ENCODE measurements at places on chromosomes 3 and 15.

- no peak for DNase-seq
Measured at GRCh38 chr3:161354554-161354953, 16.8 kb downstream of the SPTSSB start.

DNA sequence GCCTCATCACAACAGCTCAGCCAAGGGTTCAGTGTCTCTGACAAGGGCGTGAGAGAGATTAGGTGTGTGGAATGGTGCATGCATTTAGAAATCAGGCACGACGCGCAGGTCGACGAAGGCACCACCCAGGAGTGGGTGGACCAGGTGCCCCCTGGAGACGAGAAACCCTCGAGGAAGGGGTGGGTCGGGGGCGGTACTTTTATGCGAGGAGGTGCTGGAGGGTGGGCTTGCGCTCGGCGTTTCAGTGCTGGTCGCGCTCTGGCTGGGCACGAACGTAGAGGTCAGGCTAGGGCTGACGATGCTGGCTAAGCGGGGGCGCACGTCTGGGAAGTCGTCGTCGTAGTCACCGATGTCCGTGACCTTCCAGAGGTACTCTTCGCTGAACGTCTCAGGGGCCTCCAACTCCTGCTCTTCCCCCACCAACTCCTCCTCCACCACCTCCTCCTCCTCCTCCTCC, 393 bp downstream of the ERICH6 start:
- DNase-seq: no peak

DNA sequence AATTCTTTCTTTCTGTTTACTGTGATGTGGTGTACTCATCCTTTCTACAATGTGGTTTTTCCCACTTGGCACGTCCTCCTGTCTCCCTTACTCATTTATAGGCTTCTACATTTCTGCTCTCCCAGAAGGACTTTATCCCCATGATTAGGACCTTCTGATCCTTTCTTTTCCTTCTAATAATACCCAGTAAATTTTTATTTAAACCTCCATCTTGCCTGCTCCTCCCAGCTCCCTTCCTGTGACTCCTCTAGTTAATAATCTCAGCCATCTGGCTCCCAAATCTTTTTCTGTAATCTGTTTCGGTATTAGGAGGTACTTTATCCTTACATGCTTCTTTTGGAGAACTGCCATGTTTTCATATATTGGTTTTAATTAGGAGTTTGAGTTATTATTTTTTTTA, 11.2 kb upstream of the P2RY1 start:
- DNase-seq: no peak

GRCh38 chr3:69386556-69387385, 883 bp upstream of the FRMD4B start:
- DNase-seq: no peak

GRCh38 chr15:100140527-100141308, 201.1 kb downstream of the ADAMTS17 start:
- DNase-seq: no peak

GRCh38 chr3:40766396-40766795, 241.6 kb downstream of the ZNF621 start:
- no peak for DNase-seq

DNA sequence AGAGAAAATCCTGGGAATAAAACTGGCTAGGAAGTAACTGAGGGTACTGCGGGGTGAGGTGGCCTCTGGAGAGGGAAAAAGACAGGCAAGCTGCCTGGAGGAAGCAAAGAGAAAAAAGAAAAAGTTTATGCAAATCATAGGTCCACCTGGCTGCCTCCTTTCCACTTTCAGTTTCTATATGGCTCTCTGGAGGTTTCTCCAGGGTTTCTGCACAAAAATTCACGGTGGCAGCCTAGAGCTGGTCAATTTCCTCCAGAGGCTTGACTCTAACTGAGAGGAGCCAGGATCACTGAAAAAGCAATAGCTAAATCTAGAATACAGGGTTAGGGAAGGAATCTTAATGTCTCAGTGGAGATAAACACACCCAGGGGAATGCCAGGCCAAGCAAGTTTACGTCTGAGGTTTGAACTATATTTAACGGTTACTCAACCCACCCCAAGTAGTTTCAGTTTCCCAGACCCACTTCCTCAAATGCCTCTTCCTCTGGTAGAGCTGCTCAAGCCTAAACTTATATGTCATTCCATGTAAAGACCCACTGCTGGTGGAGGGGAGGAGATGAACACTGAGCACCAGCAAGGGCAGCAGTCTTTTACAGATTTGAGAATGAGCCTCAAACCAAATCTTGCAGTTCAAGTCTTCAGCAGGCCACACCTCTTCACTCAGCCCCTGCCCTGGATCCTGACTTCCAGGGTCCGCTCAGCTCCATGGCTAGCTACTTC, 5.7 kb downstream of the LYSMD2 start:
- DNase-seq: no peak

- DNase-seq: peak; percentile 91
Measured at GRCh38 chr15:63041974-63042876, at the start of gene TPM1. TPM1 (plus strand) TSS chr15:63042747; CDS start chr15:63042830, 83 bp downstream.

- no peak for DNase-seq
Measured at GRCh38 chr15:31526916-31527690, 200.5 kb downstream of the KLF13 start.

DNA sequence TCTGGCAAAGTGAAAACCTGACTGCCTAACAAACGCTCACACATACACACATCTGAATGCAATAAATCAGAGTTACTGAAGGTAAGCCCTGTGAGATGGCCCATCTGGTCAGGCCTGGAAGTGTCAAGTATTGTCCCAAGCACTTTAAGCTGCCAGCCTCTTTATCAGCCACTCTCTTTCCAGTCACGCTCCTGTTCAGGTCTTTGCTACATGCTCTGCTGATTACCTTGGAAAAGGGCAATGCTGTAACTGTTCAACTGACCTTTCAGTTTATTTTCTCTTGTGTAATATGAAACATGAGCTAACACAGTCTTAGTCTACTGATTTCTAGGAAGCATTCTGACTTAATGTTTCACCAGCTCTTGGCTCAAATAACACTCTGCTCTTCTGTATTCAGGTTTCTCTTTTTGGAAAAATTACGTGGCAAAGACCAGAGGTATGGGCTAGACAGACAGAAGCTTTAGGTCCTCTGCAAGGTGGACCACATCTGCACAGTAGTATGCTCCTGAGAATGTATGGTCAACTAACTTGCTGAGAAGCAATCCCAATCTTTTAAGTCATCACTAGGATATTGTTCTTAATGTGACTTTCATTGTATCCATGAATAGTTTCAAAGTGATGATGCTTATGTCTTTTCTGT, 44.5 kb downstream of the GBE1 start:
- no peak for DNase-seq

- DNase-seq: no peak
Measured at GRCh38 chr3:59313365-59313764, 263.5 kb upstream of the CFAP20DC start.

DNA sequence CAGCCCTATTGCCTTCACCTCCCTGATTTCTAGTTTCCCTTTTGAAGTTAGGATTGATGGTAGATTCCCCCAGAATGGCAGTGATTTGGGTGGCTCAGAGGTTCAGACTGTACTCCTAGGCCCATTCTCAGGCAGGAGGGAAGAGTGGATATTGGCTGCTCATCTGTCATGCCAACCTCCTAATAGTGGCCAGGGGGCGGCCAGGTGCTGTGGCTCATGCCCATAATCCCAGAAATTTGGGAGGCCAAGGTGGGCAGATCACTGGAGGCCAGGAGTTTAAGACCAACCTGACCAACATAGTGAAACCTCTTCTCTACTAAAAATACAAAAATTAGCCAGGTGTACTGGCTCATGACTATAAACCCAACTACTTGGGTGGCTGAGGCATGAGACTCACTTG, 11.3 kb downstream of the RRP9 start:
- DNase-seq: no peak

GRCh38 chr3:20561166-20561565, 375.2 kb upstream of the SGO1 start:
- DNase-seq: no peak

DNA sequence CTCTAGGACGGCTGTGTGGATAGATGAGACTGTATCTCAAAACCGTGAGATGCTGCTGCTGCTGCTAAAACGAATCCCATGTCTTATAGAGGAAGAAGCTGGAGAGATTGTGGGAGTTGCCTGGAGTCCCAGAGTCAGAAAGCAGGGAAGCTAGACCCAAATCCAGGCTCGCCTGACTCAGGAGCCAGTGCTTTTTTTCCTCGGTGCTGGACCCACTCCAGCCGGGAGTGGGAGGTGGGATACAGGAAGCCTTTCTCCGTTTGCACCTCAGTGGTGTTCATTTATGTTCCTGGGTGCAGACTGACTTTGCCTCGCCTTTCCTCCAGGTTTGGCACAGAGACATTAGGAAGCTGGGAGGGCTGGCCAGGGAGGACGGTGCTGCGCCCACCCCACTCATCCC, 150.9 kb upstream of the LINGO1 start:
- DNase-seq: no peak

GRCh38 chr3:140972833-140973232, 31.2 kb downstream of the SLC25A36 start:
- DNase-seq: no peak

DNA sequence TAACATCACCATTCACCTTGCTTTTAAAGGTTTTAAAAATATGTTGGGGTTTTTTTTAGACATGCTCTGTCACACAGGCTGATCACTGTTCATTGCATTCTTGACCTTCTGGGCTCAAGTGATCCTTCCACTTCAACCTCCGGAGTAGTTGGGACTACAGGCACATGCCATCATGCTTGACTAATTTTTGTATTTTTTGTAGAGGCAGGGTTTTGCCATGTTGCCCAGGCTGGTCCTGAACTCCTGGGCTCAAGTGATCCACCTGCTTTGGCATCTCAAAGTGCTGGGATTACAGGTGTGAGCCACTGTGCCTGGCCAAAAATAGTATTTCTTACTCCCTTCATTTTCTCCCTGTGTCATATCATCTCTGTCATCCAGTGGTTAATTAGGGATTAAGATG, 101.4 kb downstream of the PIK3R4 start:
- DNase-seq: no peak

- DNase-seq: peak; percentile 9
Measured at GRCh38 chr3:19146685-19147650, 1.3 kb upstream of the KCNH8 start.

GRCh38 chr3:71752831-71753700, 589 bp upstream of the GPR27 start:
- no peak for DNase-seq

DNA sequence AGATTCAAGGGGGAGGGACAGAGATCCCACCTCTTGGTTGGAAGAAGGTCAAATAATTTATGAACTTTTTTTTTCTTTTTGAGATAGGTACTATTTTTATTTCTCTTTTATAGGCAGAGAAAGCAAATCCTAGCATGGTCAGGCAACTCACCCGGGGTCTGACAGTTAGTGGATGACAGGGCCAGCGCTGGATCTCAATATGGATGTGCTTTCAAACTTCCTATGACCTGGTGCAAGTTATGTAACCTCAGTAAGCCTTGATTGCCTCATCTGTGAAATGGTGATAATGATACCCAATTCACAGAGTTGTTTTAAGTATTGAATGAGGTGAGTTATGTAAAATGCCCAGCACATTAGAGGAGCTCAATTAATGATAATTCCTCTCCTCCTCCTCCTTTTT, 86.8 kb upstream of the MEF2A start:
- no peak for DNase-seq

DNA sequence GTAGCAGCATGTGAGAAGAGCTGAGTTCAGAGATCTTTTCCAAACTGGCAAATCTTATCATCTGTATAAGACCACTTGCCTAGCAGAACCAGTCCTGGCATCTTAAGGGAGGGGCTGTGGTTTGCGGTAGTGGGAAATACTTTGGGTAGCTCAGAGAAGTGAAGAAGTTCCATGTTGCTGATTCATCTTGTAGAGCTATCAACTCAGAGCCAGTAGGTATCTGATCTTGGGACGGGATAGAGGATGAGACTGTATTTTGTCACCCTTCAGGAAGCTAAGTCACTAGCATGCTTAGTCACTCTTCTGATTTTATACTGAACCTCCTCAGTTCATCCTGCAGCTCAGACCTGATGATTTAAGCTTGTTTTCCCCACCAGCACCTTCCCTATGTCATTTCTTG, 211.4 kb downstream of the NR1D2 start:
- peak; percentile 36 for DNase-seq

- DNase-seq: no peak
Measured at GRCh38 chr15:26662283-26662682, 110.6 kb downstream of the GABRB3 start.

- no peak for DNase-seq
Measured at GRCh38 chr3:146273721-146274407, 23.0 kb upstream of the PLSCR4 start.

DNA sequence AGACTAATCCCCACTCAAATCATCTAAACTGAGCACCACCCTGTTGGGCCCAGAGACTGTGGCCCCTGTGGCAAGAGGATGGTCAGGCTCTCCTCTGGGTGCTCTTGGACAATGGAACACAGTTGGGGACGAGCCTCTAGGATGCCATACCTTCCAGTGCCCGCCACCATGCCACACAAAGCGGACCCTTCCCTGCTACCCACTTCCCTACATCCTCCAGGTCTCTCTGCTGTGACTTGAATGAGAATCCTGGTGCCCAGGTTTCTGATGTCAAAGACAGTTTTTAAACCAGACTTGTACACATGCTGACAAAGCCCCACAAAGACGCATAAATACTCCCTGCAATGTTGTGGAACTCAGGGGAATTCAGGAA, 4.7 kb downstream of the CCDC51 start:
- DNase-seq: no peak

DNA sequence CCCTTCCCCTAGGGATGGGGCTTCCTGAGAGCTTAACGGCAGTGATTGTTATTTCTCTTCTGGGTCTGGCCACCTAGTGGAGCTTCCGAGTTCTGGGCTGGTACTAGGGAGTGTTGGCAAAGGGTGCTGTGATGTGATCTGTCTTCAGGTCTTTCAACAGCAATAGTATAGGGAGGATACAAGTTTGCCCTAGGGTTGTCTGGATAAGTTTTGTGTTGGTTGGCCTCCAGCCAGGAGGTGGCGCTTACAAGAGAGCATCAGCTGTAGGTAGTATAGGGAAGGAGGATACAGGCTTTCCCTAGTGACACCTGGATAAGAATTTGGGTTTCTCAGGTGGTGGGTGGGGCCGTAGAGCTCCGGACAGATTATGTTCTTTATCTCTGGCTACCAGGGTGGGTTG, 19.2 kb upstream of the CPOX start:
- DNase-seq: no peak

DNA sequence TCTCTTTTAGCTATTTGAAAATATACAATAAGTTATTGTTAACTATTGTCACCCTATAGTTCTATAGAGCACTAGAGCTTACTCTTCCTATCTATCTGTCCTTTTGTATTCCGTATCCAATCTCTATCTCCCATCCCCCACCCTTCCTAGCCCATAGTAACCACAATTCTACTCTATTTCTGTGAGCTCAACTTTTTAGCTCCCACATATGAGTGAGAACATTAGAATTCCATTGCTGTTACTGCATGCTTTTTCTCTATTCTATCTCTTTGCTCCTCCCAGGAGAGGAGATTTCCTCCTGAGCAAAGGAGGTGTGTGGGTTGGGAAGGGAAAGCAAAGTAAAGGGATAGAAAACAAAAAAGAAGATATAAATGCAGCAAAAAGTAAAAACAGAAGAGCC, 105.6 kb upstream of the SLC4A7 start:
- DNase-seq: no peak

All from fibroblast of skin of left biceps (primary cell).